ENCODE measurements at places on chromosomes 13 and 19.

- no peak for DNase-seq
Measured at GRCh38 chr13:31175847-31176532, 14.3 kb upstream of the HSPH1 start.

- peak; percentile 17 for DNase-seq
Measured at GRCh38 chr19:38049105-38049649, 142.2 kb downstream of the SIPA1L3 start.

GRCh38 chr19:11014403-11014911, 53.6 kb downstream of the SMARCA4 start:
- DNase-seq = no peak

- DNase-seq = no peak
Measured at GRCh38 chr13:111383591-111384440, 63.4 kb downstream of the TEX29 start.

DNA sequence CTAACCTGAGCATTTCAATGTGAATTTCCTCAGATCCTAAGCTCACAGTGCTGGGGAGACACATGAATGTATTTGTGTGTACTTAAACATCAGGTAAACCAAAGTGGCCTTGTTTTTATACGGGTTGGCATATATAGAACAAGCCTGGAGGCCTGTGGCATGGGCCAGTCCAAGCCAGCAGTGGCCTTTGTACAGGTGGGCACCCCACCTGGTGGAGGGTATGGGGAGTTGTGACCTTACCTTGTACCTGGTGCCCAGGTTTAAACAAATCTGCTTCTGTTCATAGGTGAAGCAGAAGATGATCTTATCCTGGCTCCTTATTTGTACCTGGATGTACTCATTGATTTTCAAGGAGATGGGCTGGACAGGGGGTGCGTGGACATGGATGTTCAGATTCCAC, 71.0 kb downstream of the ERICH6B start:
- DNase-seq = no peak

- no peak for DNase-seq
Measured at GRCh38 chr19:42111811-42112210, 20.4 kb downstream of the POU2F2 start.

GRCh38 chr19:45800070-45800553, 7.5 kb upstream of the DMWD start:
- no peak for DNase-seq

GRCh38 chr13:34019870-34020269, 201.9 kb downstream of the RFC3 start:
- no peak for DNase-seq

GRCh38 chr13:111460548-111461444, 140.4 kb downstream of the TEX29 start:
- DNase-seq = no peak

DNA sequence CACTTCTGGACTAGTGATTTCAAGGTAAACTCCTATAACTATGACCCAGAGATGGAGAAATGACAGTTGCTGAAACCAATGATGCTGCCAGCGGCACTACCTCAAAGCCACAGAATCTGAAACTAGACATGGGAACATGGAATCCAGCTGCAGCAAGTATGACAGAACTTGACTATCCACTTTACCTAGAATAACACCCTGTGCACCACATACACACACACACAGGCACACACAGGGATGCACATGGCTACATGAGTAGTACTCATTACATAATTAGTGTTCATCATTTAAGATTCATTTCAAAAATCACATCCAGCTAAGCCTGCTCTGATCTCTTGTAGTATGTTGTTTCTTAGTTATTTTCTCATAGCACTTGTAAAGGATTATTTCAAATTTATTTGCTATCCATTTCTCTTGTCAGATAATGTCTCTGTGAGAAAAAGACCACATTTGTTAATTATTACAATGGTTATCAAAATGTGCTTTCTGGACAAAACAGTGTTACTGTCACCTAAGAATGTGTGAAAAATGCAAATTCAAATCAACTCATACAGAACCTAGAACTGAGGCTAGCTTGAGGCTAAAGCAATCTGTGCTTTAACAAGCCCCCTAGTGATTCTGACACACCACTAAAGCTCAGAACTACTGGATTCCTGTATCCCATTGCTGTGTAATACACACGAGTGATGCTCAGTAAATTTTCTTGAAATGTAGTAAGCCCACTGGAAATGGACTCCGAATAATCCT, 59.4 kb downstream of the WTIP start:
- DNase-seq = no peak

- peak; percentile 57 for DNase-seq
Measured at GRCh38 chr19:3061182-3062161, 823 bp downstream of the TLE5 start.

DNA sequence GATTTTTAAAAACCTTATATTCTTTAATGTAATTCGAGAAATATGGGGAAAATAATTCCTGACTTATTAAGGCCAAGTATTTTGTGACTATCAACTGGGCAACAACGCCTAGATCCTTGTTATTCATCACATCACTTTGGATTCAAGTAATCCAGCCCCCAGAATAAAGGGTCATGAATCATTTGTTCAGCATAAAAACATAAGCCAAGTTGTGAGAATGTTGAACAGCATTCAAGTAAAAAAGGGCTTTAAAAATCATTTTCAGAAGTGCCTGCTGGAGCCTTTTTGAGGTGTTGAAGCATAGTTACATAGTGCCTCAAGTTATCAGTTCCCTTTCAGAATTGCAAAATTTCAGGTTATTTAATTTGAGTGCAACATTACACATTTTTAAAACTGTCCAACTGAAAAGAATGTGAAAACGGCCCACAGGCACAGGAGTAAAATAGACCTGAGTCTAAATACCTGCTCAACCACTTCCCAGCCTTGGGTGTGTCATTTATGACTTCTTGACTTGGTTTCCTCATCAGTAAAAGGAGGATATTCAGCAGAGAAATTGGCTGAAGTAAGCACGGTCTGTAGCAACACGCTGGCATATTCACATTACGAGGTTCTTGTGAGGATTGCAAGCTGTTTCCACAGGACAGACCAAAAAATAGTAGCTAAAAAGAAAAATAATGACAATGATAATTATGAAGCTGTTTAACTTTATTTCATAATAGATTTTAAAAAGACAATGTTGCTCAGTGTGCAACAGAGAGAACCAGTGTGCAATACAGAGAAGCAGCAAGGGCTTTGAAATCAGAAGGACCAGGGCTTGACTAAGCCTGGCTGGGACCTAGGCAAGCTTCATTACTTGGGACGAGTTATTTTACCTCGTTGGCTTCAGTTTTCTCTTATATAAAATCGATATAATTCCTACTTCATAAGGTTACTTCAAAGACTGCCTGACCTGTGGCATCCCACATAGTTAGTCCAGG, 56.6 kb downstream of the MBNL2 start:
- DNase-seq = no peak

GRCh38 chr13:47904891-47905290, 96.2 kb downstream of the SUCLA2 start:
- DNase-seq = no peak

- DNase-seq = no peak
Measured at GRCh38 chr13:75494491-75494890, 12.5 kb upstream of the TBC1D4 start.

DNA sequence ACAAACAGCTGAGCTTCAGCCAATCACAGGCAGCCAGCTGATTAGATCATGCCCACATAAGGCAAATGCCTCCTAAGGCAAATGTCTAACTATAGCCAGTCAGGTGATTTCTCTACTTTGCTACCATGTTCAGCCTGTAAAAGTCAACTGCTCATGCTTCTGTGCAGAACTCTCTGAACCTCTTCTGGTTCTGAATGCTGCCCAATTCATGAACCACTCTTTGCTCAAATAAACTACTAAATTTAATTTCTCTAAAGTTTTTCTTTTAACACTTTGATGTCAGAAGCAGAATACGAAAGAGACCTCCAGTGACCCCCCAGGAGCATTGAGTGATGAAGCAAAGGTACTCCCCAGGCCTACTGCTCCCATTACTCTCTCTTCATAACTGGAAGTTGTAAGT, 240.7 kb upstream of the IPO5 start:
- no peak for DNase-seq

GRCh38 chr13:86581706-86582105, 782.5 kb upstream of the SLITRK6 start:
- DNase-seq = no peak
